ENCODE measurements at places on chromosomes 11 and 22.
A peak's percentile ranks its signal among the peaks of the same experiment; 100 is the strongest.

DNA sequence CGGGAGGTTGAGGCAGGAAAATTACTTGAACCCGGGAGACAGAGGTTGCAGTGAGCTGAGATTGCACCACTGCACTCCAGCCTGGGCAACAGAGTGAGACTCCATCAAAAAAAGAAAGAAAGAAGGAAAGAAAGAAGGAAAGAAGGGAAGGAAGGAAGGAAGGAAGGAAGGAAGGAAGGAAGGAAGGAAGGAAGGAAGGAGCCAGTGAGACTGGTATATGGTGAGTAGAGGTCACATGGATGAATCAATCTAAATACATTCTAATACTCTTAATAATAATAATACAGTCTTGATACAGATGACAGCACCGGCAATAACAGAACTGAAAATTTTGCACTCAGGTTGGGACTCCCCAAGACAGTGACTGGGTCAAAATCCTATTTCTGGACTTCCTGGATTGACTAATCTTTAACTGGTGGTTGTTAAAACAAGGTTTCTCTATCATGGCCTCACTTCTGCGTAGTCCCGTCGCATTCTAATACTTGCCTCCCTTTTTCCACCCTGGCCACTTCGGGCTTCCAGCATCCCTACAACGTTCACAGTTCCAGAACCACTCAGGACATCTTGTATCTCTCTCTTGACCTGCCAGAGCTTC is 53.5 kb upstream of the EIF3M start:
- no peaks in the 10 kb centered on the region for H3K27me3 ChIP-seq
- no peak for DNase-seq
- no peak overlapping the region for H3K4me3 ChIP-seq
- H3K36me3 ChIP-seq: no peaks in the 10 kb centered on the region

DNA sequence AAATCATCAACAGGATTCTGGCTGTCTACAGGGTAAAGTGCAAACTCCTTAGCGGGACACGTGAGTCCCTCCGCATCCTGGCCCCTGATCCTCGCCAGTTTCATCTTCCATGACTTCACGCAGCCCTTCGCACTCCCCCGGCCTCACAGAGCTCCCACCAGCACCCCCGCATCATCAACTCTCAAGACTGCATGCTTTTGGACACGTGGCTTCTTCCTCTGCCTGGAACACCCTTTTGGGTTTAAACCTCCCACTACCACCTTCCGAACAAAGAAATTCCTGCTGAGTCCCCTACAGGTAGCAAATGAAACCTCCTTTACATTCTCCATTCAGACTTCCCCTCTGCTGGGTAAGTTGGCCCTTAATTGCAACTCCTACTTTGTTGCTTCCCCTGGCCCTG is 12.6 kb upstream of the EIF3M start:
- no peak overlapping the region for H3K27ac ChIP-seq
- no peak for DNase-seq
- no peak overlapping the region for H3K4me3 ChIP-seq
- no peaks in the 10 kb centered on the region for H3K4me1 ChIP-seq
- no peaks in the 10 kb centered on the region for H3K27me3 ChIP-seq

DNA sequence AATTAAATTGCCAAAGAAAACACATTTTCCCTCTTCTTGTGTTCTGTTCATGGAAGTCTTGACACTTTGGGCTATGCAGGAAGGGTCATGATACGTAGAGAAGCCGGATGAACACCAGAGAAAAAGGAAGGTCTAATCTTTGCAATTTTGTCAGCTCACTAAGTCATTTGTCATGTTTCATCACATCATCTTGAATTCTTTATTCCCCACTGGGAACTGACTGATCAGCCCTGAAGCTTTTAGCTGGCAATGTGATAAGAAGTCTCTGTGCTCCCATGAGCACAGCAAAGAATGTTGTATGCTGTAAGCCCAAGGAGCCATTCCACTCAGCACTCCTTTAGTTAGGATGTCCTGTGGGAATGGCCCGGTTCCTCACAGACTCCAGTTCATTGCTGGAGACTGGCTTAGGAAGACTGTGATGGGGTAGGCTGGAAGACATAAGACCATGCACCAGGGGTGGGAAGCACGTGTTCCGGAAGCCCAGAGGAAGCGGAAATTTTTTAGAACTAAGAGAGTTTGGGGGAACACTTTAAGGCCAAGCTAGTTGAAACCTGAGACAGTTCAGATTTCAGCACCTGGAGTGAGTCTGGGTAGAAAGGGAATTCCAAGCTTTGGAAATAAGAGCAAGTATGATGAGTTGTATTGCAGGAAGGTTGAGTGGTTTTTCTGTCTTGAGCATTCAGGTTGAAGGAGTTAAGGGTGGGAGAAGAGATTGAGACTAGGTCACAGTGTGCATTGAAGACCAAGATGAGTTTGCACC is 306.7 kb upstream of the MTNR1B start:
- no peaks in the 10 kb centered on the region for H3K27me3 ChIP-seq
- H3K4me3 ChIP-seq: no peak overlapping the region
- no peaks in the 10 kb centered on the region for H3K4me1 ChIP-seq
- H3K36me3 ChIP-seq: no peaks in the 10 kb centered on the region
- H3K27ac ChIP-seq: no peak overlapping the region
- no peak for DNase-seq

DNA sequence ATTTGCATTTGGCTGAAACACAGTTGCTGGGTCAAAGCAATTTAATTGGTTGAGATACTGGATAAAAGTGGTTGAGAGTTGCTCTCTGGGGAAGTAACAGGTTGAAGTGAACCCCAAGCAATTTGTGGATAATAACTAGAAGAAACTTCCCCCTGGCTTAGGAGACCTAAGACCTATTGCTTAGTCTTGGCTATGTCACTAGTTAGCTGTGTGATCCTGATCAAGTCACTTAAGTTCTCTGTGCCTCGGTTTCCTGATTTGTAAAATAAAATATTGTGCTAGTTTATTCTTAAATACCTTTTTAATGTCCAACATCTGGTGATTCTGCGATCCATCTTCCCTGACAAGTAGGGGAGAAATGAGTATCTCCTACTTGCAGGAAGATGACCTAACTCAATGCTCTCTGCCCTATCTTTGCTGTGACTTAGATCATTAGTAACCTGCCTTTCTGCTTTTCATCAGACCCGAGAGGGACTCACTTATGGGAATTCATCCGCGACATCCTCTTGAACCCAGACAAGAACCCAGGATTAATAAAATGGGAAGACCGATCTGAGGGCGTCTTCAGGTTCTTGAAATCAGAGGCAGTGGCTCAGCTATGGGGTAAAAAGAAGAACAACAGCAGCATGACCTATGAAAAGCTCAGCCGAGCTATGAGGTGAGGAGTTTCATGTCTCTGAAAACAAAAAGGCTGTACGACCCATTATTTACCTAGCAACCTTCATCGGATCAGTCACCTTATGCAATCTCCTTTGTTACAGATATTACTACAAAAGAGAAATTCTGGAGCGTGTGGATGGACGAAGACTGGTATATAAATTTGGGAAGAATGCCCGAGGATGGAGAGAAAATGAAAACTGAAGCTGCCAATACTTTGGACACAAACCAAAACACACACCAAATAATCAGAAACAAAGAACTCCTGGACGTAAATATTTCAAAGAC is 37.5 kb downstream of the EHF start:
- peaks cover 43% of the 10 kb centered on the region for H3K36me3 ChIP-seq
- no peaks in the 10 kb centered on the region for H3K27me3 ChIP-seq
- H3K4me1 ChIP-seq: peaks cover 29% of the 10 kb centered on the region
- H3K27ac ChIP-seq: no peak overlapping the region
- DNase-seq: no peak

DNA sequence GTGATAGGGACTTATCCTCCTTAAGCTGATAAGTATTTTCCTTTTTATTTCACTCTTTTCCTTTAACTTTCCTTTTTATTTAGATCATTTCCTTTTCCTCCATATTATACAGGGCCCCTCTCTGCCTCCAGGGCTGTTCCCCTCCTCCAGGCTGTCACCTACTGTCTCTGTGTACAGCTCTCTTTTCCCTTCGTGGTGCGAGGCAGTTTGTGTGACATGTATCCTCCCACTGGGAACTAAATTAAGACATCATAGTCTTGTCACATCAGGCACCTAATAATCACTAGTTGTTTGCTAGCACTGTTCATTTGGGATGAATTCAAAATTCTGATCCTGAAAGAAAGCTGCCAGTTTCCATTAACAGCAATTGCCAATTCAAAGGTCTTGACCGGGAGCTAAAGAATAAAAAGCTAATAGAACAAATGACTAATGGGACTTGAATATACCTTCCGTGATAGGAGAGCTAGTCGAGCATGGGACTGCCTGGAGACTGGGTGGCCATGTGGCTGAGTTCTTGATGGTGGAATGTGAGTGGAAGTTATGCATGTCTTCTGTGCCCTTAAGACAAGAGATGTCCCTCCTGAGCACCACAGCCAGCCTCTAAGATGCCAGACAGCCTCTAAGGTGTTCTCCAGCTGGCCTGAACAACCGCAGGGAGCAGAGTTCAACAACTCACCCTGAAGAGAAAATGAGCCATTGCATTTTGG is 77.7 kb upstream of the LRRC55 start:
- H3K4me3 ChIP-seq: no peak overlapping the region
- no peaks in the 10 kb centered on the region for H3K4me1 ChIP-seq
- no peak for DNase-seq
- H3K27ac ChIP-seq: no peak overlapping the region
- peaks cover 45% of the 10 kb centered on the region for H3K27me3 ChIP-seq
- H3K36me3 ChIP-seq: no peaks in the 10 kb centered on the region

GRCh38 chr11:66267039-66267378 is 1.4 kb upstream of the RAB1B start:
- peak overlapping the region; percentile 90 for H3K4me3 ChIP-seq
- peaks cover 20% of the 10 kb centered on the region for H3K36me3 ChIP-seq
- no peak overlapping the region for H3K27ac ChIP-seq
- no peak for DNase-seq
- H3K27me3 ChIP-seq: no peaks in the 10 kb centered on the region
- peaks cover 10% of the 10 kb centered on the region for H3K4me1 ChIP-seq
